ENCODE measurements at places on chromosomes 7 and 10.
A peak's percentile ranks its signal among the peaks of the same experiment; 100 is the strongest.

- no peak for DNase-seq
Measured at GRCh38 chr7:4461531-4461930, 220.6 kb upstream of the FOXK1 start.

- DNase-seq, result no peak
Measured at GRCh38 chr10:1089017-1089689, 33.0 kb downstream of the WDR37 start.

- peak; percentile 45 for DNase-seq
Measured at GRCh38 chr10:101843032-101844021, at the start of gene KCNIP2. TSS of gene KCNIP2 (minus strand) at chr10:101843800. CDS start at chr10:101843568, 232 bp downstream.

DNA sequence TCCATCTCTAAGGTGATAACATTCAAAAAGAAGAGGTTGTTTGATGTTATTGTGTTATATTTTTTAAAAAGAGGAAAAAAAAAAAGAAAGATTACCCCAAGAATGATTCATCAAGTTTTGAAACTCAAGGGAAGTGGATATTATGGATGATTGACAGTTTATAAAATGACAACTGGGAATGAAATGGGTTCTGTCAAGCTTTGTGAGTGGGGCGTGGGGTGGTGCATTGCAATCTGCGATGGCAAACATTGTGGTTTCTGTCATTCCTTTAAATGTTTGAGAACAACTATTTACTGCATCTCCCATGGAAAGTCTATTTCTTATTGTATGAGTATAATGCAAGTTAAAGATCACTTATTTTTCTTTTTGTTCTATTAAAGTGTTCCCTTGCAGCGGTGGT, 297.0 kb downstream of the CCDC3 start:
- no peak for DNase-seq

GRCh38 chr10:99235658-99236626, at the start of gene HPSE2:
TSS of gene HPSE2 (minus strand) at chr10:99235852.
- no peak for DNase-seq

GRCh38 chr7:48158404-48158803, 12.9 kb upstream of the ABCA13 start:
- DNase-seq, result no peak

DNA sequence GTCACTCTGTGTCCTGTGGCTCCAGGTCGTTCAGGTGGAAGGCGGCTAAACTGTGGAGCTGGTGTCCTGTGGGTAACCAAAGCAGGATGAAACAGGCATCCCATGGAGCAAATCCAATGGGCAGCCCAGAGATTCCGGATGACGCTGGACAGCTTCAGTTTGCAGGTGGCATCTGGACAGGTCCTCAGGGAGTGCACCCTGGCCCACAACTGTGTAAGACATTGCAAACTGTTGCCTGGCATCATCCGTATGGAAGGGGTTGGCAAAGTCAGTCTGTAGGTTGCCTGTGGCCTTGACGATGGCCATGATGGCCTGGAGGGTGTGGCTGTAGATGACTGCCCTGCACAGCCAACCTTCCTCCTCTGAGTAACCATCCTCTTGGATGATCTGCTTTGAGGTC, 35.5 kb downstream of the RPS24 start:
- DNase-seq, result no peak

DNA sequence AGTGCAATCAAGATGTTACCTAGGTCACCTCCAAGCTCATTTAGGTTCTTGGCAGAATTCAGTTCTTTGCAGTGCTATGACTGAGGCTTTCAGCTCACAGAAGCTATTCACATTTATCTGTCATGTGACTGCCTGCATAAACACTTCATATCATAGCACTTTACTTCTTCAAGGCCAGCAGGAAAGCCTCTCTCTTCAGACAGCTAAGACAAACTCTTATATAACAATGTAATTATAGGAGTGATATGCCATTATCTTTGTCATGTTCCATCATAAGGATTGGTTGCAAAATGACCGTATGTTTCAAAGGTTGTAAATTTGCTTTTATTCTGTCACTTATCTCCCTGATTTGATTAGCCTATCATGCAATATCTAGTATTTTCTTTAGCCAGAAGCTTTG, 78.8 kb upstream of the TMEM196 start:
- DNase-seq, result no peak

DNA sequence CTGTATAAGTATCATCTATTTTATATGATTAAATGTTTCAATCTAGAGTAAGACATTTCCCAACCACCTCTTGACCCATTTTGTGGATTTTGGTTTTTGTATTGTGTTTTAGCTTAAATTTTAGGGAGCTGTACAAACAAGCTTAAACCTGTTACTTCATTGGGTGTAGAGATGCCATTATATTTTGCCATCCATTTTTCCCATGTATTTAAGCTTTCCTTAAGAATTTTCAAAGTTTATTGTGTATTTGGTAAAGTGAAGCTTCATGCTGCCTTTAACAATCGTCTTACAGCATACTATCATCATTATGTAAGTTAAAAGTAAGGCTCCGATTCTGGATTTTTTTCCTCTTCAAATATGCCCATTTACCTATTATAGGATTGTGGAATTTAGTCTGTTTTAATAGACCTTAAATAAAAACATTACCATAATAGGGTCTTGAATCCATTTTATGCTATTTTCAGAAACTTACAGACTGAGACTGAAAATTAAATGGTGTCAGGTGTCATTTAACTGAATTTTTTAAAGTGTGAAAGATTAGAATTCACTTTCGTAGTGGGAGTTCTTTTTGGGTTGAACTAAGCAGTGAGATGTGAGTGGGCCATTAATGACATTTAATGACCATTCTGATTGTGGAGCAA, 2.2 kb downstream of the KMT2E start:
- DNase-seq, result no peak

DNA sequence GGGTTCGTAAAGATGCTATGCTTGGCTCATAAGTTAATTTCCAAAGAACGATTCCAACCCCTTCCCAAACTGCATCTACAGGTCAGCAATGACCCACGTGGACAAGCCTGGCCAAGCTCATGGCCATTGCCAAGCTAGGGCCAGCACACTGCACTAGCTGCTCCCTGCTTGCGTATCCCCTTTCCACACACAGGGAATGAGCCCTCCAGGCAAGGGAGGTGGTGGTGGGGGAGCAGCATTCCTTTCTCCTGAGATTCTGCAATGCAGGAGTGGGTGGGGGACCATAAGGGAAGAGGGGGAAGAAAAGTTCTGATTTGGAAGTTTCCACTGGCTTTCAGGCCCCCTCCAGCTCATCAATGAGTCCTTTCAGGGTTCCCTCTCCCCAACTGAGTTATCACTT, 56.0 kb downstream of the SH3PXD2A start:
- no peak for DNase-seq

DNA sequence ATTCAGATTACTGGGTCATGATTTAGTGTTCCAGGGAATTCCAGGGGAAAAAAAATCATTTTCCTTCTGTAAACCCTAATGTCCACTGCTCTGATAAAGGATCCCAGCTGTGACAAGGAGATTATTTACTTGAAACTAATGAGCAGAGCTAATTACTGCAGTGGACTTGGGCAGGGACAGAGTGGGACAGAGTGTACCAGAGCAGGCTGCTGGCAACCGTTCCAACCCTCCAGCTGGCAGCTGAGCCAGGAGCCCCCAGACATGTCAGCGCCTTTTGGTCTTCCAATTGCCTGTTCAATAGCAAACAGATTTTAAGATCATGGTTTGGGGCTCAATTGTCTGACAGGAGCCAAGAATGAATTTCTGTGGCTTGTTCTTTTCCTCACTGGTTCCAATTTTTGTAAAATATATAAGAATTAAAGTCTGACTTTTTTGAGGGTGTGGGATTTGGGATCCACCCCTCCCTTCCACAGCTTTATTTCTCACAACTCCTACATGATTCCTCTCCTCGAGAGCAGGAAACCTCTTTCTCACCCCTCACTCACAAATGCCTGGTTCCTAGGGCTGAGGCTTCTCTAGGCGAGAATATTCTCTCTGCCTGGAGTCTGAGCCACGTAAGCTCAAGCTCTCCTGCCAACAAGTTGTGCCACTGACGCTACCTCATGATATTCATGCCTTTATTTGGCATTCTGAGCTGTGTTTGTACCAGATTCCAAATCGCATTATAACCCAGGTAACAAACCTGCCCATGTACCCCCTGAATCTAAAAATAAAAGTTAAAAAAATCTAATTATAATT, 20.6 kb upstream of the FAM180A start:
- no peak for DNase-seq

GRCh38 chr7:69878591-69878990, 280.3 kb downstream of the AUTS2 start:
- no peak for DNase-seq

GRCh38 chr7:152588350-152588749, 87.6 kb downstream of the XRCC2 start:
- DNase-seq, result no peak

DNA sequence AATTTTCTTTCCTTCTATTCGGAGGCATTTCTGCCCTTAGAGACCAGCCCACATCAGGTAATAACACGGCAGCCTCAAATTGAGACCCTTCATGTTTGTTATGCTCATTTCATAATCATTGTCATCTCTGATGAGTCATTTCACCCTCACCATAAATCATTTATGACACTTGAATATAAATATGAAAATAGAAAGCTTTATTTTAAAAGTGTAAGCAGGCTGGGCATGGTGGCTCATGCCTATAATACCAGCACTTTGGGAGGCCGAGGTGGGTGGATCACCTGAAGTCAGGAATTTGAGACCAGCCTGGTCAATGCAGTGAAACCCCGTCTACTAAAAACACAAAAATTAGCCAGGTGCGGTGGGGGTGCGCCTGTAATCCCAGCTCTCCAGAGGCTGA, 57.4 kb upstream of the EGFR start:
- DNase-seq, result no peak

DNA sequence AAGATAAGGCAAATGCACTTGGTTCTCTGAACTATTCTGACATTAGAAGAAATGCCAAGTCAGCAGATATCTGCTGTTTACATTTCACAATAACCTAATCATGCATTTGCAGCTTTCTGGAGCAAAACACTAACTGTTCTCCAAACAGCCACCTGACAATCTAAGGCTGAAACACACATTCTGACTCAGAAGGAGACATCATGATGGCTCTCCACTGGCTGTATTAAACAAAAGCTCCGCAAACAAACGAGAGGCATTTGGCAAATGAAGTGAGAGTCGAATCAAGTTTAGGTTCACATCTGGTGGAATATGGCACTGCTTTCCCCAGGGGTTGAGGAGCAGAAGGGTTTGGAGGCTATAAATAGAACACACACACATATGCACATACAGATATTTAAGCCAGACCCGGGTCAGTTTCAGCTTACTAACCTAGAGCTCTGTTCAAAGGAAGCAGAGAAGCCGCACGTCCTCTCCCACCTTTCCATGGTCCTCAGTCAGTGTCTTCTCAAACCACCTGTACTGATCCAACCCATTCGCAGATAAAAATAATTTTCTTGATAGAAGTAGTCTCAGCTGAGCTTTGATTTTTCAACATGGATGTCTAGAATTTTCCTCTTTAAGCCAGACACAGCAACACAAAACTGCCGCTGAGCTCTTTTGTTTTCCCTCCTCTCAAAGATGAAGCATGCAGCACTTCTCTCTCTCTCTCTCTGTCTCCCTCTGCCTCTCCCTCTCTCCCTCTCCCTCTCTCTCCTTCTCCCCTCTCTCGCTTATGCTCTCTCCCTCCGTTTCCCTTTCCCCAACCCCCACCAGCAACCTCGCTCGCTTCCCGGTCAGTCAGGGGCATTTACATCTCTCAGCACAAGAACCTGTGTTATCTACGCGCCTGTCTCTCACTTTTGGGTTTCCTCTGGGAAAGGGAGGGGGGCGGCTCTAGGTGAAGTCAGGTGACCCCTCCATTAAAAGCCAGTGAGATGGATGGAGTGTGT, 682.8 kb downstream of the MAGI2 start:
- no peak for DNase-seq

GRCh38 chr10:91567815-91568214, 65.1 kb downstream of the PPP1R3C start:
- no peak for DNase-seq

DNA sequence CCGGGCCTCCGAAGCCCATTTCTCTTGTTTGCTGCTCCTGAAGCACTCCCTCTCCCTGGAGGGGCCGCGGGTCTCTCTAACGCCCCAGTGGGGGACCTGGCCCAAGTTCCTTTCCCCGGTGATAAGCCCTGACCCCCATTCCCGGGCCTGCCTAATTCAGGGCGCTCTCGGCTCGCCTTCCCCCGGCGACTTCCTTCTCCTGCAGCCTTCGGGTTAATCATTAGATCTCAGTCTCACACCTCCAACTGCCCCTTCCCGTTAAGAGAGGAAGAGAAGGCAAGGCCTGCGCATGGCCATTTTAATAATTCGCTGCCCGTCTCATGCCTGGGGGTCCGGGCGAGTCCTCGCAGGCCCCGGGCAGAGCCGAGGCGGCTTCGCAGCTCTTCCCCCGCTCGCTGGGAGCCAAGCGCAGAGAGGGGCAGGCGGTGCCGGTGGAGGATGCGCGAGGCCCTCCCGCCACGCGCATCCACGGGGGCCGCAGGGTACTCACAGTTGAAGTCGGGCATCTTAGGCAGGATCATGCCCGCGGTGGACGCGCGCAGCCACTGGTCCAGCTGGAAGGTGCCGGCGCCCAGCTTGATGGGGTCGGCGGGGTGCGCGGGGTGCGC, 1.2 kb downstream of the MNX1 start:
- DNase-seq, result no peak

DNA sequence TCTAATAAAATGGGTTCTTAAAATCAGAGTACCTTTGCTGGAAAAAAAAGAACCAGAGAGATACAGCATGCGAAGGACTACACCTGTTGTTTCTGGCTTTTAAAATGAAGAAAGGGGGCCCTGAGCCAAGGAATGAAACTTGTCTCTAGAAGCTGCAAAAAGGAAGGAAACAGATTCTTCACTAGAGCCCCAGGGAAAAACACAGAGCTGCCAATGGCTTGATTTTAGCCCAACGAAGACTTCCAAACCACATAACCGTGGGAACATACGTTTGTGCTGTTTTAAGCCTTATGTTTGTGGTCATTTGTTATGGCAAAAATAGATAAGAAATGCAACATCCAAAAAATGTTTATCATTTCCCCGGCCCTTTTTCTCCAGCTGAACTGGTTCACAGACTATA, 780.0 kb downstream of the SORCS1 start:
- DNase-seq, result no peak

DNA sequence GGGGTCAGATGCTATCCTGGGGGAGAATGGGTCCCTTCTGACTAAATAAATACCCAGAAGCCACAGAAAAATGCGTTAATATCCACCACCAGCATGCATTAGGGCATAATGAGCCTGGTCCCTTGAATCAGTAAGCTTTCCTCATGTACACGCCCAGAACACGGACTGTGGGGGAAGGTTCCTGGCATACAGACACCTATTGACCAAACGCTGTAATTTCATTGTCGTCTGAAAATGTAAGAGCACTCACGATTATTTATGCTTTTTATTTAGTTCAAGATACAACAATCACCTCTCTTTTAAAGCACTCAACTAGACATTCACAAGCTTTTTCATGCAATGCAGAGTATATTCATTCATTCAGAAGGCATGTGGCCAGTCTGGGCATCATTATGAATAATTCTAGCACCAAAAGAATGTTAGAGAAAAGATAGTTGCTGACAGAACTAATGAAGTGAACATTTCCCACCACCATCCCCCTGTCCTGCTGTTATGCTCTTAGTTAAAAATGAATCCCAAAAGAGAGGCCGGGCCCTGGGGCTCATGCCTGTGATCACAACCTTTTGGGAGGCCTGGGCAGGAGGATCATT, 101.0 kb downstream of the SVIL start:
- DNase-seq, result no peak

Measured in CD4-positive, alpha-beta T cell treated with Interleukin-4 for 4 hours (primary cell).